Activated T-cell treated with anti-CD3 and anti-CD28 coated beads, Interleukin-2, amount 50 U/mL, for 72 hours (primary cell): ENCODE measurements at places on chromosomes 3 and 15. TPM values are rescaled to one million over a fixed set of nuclear protein-coding genes. Genes with fewer than 3 reads are reported as not detected.

GRCh38 chr15:98951493-98952320 lies 55.9 kb downstream of the PGPEP1L start:
- no peak for DNase-seq
- no peak overlapping the region for H3K27ac ChIP-seq

GRCh38 chr3:179035232-179035631 lies 36.4 kb downstream of the ZMAT3 start:
- H3K27ac ChIP-seq = no peak overlapping the region
- no peak overlapping the region for H3K4me3 ChIP-seq
- H3K36me3 ChIP-seq = no peaks in the 10 kb centered on the region
- no peaks in the 10 kb centered on the region for H3K4me1 ChIP-seq
- DNase-seq = no peak

- peaks cover 5% of the 10 kb centered on the region for H3K27me3 ChIP-seq
- no peak for DNase-seq
- H3K4me1 ChIP-seq = peaks cover 50% of the 10 kb centered on the region
- no peak overlapping the region for H3K4me3 ChIP-seq
Observed at GRCh38 chr15:64011736-64012135, 34.5 kb downstream of the DAPK2 start.

DNA sequence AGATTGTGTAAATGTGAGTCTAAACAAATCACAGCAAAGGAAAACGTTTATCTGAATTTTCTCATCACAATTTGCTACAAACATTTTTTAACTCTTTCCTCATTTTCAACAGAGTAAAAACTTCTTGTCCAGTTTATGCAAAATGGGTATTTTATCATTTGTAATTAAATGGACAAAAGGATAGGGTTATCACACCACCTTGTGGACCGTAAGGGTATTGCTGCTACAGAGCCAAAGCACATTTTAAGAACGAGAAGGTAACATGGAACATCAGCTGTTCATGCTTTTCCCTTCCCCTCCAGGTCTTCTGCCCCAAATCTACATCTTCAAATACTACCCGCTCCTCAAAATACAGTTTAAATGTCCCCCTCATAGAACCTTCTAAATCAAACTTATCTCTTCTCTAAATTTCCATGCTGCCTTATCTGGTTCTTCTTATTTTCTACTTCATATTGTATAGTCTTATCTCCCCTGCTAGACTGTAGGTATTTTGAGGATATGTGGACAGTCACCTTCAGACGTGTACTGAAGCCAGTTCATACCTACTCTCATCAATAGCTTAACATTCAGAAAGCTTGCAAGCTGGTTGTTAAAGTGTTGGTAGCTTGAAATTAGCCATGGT lies 12.8 kb upstream of the SETMAR start:
- H3K27ac ChIP-seq = no peak overlapping the region
- peak; percentile 37 for DNase-seq
- no peaks in the 10 kb centered on the region for H3K36me3 ChIP-seq
- peaks cover 16% of the 10 kb centered on the region for H3K4me1 ChIP-seq

DNA sequence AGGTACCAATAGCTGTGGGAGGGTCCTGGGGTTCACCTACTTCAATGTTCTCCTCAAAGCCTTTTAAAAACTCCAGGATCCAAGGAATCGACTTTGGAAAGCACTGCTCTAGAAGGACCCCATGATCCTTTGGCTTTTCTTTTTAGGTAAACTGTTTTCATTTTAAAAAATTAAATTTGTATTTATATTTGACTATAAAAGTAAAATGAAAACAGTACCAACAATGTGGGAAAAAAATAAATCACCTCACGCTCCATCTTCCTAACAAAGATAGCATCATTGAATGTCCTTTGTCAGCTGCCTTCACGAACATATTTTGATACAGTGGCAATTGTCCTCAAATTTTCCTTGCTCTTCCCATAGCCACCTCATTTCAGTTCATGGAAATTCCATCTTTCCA lies 127.5 kb downstream of the PLD1 start:
- H3K27ac ChIP-seq = no peak overlapping the region
- peaks cover 22% of the 10 kb centered on the region for H3K27me3 ChIP-seq
- no peaks in the 10 kb centered on the region for H3K4me1 ChIP-seq
- H3K4me3 ChIP-seq = no peak overlapping the region
- DNase-seq = no peak
- no peaks in the 10 kb centered on the region for H3K36me3 ChIP-seq

DNA sequence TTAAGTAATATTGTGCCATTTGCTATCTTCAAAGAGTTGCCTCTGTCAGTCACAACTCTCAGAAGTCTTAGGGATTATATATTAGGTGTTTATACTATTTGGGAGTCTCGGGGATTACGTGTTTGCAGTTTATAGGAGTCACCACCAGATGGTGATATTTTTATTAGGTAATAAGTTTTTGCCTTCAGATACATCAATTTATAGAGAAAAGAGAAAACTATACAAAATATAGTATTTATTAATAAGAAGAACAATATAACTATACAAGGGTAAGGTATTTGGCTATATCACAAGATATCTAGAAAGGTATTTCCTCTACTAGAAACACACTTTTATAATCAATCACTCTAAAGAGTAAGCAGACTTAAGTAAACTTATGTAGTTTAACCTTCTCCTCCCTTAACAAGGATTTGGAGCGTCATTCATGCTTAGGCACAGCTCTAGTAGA lies 10.7 kb upstream of the DHX36 start:
- peaks cover 2% of the 10 kb centered on the region for H3K27me3 ChIP-seq
- H3K36me3 ChIP-seq = no peaks in the 10 kb centered on the region
- H3K4me3 ChIP-seq = no peak overlapping the region
- DNase-seq = no peak
- no peaks in the 10 kb centered on the region for H3K4me1 ChIP-seq
- H3K27ac ChIP-seq = no peak overlapping the region

GRCh38 chr3:114666623-114667022 lies 372.8 kb downstream of the TIGIT start:
- no peaks in the 10 kb centered on the region for H3K27me3 ChIP-seq
- no peak overlapping the region for H3K27ac ChIP-seq
- DNase-seq = no peak

GRCh38 chr15:78540871-78541743 lies 863 bp downstream of the PSMA4 start:
- DNase-seq = peak; percentile 34
- H3K27me3 ChIP-seq = no peaks in the 10 kb centered on the region
- peak overlapping the region; percentile 93 for H3K27ac ChIP-seq

DNA sequence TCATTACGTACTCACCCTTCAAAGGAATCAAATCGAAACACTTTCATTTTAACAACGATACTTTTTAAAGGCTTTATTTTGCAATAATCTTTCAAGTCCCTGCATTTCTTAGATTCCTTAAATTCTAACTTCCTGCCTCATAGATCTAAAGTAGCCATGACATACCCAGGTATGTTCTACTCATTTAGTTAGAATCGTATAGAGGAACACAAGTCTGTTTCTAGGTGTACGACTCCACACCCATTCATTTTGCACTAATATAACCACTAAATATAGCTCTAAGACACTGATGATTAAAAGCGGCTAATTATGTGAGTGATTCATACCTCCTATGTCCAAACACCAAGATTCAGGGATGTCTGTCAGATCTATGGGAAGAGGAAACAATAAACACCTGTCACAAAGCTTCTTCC lies 1.3 kb downstream of the ATP13A3 start:
- H3K4me1 ChIP-seq = peaks cover 82% of the 10 kb centered on the region
- H3K27me3 ChIP-seq = no peaks in the 10 kb centered on the region
- no peak for DNase-seq

DNA sequence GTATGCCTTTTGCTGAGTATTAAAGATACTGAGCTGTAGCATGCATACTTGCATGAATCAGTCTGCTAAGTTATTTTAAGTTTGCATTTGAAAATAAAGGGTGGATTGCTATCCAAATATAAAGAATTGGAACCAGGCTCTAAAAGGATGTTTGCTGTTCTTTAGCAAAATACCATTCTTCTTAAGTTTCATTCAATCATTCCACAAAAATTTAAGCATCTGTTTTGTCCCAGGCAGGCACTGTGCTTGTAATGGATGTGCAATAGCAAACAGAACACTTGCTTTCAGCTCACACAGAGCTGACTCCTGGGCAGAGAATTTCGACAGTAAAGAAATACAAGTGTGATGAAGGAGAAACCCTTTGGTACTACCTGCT lies 151.1 kb downstream of the PGPEP1L start:
- H3K27ac ChIP-seq = no peak overlapping the region
- peaks cover 74% of the 10 kb centered on the region for H3K4me1 ChIP-seq
- no peaks in the 10 kb centered on the region for H3K36me3 ChIP-seq

GRCh38 chr15:29435811-29436210 lies 166.2 kb upstream of the NSMCE3 start:
- no peaks in the 10 kb centered on the region for H3K36me3 ChIP-seq
- no peaks in the 10 kb centered on the region for H3K4me1 ChIP-seq
- no peak for DNase-seq
- H3K27me3 ChIP-seq = peaks cover 12% of the 10 kb centered on the region
- no peak overlapping the region for H3K4me3 ChIP-seq
- no peak overlapping the region for H3K27ac ChIP-seq

DNA sequence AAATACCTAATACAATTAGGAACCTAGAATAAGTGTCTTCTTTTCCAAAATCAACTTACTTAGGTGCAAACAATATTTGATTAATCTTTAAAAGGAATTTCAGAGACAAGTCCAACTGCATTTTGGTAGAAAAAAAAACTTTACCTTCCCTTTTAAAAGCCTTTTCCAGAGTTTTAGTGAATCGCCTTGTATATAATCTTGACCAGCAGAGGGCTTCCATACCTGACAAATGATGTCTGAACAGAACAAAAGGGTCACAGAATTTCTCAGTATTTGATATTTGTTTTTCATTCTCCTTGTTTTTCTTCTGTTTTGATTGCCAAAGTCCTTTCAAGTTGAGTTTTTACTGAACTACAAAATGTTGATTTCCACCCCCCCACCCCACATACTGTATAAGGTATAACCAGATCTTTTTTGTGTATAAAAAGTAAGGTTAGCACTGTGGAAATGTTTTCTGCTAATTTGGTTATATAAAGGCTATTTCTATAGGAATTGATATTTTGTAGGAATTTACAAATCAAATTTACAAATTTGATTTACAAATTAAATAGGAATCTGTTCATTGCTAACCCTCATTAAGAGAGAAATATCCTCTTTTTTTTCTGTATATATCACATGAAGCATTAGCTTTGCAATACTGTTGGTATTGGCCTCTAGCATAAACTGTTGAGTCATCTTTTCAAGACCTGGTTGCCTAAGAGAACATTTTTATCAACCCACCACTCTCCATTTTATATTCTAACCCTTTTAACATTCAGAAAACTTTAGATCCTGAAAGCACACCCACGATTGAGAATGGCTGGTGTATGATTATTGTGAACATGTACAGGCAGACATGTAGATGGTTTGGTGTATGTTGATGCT lies 464.1 kb upstream of the RARB start:
- DNase-seq = no peak
- no peak overlapping the region for H3K4me3 ChIP-seq
- H3K27ac ChIP-seq = no peak overlapping the region
- no peaks in the 10 kb centered on the region for H3K27me3 ChIP-seq
- H3K36me3 ChIP-seq = no peaks in the 10 kb centered on the region

DNA sequence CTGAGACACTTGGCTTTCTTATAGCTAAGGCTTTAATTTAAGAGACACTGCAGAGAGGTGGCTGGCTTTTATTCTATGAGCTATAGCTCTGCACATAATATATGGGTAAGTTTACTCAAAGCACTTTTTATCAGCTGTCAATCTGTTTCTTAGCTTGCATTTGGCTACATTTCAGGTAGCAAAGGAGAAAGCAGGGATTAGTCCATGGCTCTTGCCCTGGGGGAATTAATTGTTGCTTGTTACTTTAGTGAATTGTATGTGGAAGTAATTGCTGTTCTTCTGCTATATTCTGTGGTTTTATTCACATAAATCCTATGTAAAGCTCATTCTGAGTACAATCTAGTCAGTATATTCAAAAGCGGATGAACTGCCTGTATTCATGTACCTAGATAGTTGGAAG lies 14.4 kb upstream of the CCDC39 start:
- DNase-seq = no peak
- H3K4me3 ChIP-seq = no peak overlapping the region
- no peaks in the 10 kb centered on the region for H3K4me1 ChIP-seq
- H3K27ac ChIP-seq = no peak overlapping the region

- no peak overlapping the region for H3K27ac ChIP-seq
- no peaks in the 10 kb centered on the region for H3K4me1 ChIP-seq
- H3K27me3 ChIP-seq = no peaks in the 10 kb centered on the region
- H3K36me3 ChIP-seq = no peaks in the 10 kb centered on the region
Observed at GRCh38 chr3:131374741-131375140, 6.8 kb upstream of the NUDT16 start.

GRCh38 chr3:79461129-79461792 lies 306.5 kb downstream of the ROBO1 start:
- H3K4me3 ChIP-seq = no peak overlapping the region
- no peaks in the 10 kb centered on the region for H3K4me1 ChIP-seq
- no peaks in the 10 kb centered on the region for H3K36me3 ChIP-seq
- DNase-seq = no peak
- H3K27ac ChIP-seq = no peak overlapping the region
- no peaks in the 10 kb centered on the region for H3K27me3 ChIP-seq

Gene RASGRP1
- 183 TPM for total RNA-seq

Gene CALML4
- total RNA-seq = 7.0 TPM

Gene TEX55
- not detected for total RNA-seq

Gene FBXO40
- not detected for total RNA-seq

Gene SAMMSON
- total RNA-seq = not detected

Gene MKRN3
- total RNA-seq = 2.0 TPM
